IPS-NIHi11 (cell line): ENCODE measurements at places on chromosomes 1 and 21.
A peak's percentile ranks its signal among the peaks of the same experiment; 100 is the strongest.

DNA sequence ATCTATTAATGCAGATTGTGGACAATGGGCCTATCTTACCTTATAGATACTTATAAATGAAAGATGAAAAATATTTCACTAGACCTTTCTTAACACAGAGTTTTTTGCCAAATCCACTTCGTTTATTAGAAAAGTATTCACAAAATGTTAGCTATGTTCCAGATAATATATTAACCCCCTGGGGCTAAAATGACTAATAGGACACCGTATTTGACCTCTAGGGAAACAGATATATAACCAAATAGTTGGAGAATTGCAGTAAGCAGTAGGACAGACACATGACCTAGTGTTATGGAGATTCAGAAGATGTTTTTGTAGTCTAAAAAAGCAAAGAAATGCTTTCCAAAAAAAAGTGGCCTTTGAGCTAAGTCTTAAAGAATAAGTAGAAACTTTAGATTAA is 106.9 kb downstream of the SEC16B start:
- DNase-seq: no peak

DNA sequence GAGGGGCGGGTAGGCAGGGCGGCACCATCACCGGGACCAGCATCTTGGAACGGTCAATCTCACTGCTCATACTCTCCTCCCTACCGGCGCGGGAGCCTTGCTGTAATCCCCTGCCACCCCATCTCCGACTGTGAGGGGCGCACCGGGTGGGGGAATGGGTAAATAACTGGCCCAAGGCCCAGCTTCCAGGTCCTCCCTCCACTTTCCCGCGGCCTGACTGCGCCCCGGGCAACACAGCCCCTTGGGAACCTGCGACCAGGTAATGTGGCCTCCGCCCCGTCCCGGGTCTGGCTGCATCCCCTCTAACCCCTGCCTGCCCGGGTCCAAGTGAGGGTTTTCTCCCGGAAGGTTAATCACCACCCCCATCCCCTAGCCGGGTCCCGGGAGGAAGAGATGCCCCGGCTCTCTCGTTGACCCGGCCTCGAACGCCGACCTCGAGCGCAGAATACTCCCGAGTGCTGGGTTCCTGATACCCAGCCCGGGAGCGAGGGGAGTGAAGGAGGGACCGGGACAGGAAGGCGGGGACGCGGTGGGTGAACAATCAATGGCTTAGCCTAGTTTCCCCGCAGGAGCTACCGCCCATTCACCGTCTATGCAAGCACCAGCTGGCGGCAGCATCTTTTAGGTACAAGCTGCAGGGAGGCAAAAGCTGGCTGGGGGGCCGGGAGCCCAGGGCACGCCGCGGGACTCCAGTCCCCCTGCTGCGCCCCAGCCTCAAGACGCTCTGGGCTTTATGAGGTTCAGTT is 5.9 kb upstream of the LHX9 start:
- DNase-seq: peak; percentile 40

GRCh38 chr1:246540738-246541491 is 25.1 kb downstream of the TFB2M start:
- no peak for DNase-seq

GRCh38 chr1:157194731-157195520 is 56.7 kb upstream of the ETV3 start:
- DNase-seq: no peak

DNA sequence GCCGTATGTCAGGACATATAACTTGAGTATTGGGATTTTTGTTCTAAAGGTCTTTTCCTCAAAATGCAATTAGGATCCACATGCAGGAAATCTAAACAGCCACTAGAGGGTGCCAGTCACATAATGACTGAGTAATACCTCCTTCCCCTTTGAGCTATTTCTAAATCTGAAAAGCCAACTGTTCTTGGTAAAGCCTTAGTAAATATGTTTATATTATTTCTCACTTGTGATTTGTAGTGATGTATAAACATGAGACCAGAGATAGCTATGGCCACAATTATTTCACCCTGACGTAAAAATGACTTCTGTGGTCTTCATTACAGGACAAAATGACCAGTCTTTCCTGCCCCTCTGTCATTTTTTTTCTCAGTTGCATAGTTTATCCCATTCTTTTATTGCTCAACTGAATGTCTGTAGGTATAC is 41.0 kb upstream of the DR1 start:
- peak; percentile 55 for DNase-seq

DNA sequence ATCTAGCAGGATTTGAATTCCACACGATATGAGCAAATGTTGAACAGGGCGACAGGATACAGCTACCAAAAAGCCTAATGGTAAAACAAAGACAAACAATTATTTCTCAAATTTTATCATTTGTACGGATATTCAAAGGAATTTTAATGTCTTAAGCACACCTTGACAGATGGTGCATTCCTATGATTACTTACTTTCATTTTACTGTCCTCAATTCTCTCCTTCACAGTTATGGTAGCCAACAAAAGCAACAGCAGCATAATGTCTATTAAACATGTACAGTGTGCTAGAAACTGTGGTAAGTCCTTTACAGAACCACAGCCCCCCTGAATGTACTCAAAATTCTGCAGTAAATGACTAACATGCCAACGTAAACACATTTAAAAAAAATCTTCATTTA is 365.8 kb downstream of the SMYD3 start:
- DNase-seq: no peak

GRCh38 chr1:45557422-45557944 is 6.9 kb downstream of the AKR1A1 start:
- DNase-seq: no peak

- no peak for DNase-seq
Measured at GRCh38 chr1:219042769-219043168, 130.9 kb upstream of the LYPLAL1 start.

GRCh38 chr1:13570924-13571323 is 12.7 kb upstream of the PDPN start:
- DNase-seq: no peak

DNA sequence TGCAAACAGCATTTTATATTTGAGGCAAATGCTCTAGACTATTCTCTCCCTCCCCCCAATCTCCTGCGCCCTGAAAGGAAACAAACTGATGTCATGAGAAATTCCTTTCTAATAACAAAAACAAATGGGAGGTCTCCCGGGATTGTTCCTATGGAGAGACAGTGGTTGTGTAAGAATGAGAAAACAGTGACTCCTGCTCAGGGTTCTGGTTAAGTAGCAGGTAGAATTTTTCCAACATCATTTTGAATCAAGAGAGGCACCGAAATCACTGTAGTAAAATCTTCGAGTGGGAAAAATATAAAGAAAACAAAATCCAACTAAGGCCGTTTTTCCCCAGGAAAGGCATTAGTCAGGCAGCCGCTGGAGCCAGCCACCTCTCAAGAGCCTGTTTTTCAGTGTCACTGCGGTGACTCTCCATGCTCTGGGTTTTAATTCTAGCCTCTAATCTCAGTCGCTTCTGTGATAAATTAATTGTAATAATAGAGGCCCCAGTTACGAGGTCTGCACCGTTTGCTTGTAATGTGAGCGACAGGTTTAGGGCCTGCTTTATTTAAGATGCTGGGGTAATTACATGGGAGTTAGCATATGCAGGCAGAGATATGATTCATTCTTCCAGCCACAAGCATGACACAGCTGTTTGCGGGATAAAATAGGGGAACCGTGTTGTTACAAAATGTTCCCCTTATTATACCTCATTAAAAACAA is 80.3 kb downstream of the RNF220 start:
- DNase-seq: no peak

GRCh38 chr1:4794020-4794780 is 139.8 kb downstream of the AJAP1 start:
- no peak for DNase-seq

- DNase-seq: peak; percentile 47
Measured at GRCh38 chr1:119326251-119326650, 42.3 kb upstream of the HAO2 start.

DNA sequence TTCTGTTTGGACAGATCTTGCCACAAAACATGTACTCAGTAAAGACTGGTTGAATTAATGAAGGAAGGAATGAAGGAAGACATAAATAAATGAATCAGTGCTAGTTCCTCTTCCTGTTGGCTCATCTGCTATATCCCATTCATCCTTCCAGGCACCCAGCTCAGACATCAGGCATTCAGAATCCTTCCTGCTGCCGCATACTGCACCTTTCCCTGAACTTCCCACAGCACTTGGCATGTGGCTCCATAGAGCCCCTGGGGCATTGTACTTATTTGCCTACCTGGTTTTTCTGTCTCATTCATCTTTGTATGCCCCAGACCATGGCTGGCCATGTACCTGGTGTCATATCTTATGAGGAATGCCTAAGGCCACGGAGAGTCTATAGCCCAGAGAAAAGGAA is 34.4 kb upstream of the ZNF648 start:
- DNase-seq: no peak

GRCh38 chr1:84492726-84493125 is 13.5 kb upstream of the SPATA1 start:
- DNase-seq: no peak

DNA sequence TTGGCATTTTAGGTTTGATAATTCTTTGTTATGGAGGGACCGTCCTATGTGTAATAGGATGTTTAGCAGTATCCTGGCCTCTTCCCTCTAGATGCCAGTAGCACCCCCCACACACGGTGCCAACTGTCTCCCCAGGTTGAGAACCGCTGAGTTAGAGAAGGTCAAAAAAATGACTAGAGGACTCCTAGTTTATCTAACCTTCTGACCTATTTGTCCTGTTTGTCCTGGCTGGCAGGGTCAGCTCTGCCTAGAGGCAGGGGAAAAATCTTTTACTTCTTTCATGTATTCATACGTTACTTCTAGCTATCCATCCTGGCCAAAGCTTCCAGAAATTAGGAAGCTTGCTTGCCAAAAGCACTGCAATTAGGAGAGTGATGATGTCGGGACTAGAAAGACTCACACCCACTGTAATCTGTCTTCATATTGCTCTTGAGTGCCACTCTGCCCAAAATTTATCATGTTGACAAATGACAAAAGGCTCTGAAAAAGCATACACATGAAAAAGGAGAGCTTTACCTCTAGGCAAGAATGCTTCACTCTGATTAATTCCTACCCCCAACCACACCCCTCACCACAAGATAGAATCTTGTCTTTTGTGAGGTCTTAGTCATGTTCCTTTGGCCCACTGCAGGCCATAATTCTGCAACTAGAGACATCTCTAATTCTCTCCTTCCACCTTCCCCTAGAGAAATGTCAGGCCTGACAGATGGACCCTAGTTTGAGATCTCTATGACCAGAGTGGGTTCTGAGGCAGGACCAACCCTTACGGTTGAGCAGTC is 14.4 kb upstream of the AKR1A1 start:
- DNase-seq: no peak

- peak; percentile 31 for DNase-seq
Measured at GRCh38 chr1:100458661-100459357, 79.1 kb upstream of the GPR88 start.

- no peak for DNase-seq
Measured at GRCh38 chr1:10594595-10595223, 120.0 kb downstream of the PEX14 start.

GRCh38 chr1:209241487-209241886 is 342.0 kb upstream of the CAMK1G start:
- DNase-seq: no peak

- DNase-seq: no peak
Measured at GRCh38 chr1:220504329-220504728, 23.6 kb upstream of the MARK1 start.

GRCh38 chr1:219541946-219542345 is 71.0 kb downstream of the ZC3H11B start:
- no peak for DNase-seq

DNA sequence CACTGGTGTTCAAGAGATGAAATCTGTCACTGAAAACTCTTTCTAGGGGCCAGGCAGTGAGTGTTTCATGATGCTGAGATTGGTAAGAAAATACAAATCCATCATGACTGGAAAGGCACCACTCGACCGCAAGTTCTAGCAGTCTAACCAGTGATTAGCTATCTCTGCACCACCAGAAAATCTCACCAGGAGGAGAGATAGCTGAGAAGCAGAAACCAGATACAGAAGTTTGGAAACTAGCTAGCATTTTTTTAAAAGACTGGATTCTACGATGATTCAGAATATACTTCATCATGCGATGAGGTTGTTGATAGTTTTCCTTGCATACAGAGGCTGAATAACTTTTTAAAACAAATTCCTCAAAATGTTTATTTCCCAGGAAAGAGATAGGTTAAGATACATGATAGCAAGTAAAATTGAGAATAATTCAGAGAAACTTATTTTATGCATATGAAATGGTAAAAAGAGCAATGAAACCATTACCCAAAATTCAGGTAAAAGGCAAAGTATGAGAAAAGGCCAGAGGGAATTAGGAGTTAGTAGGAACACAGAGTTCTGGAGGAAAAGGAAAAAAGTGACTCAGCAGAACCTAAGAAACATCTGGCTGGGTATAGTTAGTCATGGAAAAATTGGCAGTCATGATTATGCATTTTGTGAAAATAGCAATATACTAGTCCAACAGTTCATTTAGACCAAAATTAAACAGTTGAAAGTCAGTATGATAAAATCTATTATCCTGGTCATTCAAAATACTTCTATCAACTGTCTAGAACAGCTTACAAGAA is 3.3 kb upstream of the F3 start:
- DNase-seq: no peak

DNA sequence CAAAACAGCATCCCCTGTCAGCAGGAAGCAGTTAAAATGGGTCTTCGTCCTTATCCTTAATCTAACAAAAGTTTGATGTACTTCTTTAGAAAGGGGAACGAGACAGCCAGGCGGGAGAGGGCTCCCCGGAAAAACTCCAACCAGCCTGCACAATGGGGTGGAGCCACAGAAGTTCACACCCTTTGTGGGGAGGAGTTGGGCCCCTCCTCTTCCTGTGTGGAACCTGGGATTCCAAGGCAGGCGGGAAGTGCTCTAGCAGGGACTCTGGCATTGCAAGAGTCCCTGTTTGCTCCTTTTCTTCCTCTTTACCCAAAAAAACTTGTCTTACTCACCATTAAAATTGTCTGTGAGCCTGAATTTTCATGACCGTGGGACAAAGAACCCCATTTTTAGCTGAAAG is 47.7 kb downstream of the FCRL5 start:
- no peak for DNase-seq

- no peak for DNase-seq
Measured at GRCh38 chr1:225824533-225824941, 14.6 kb downstream of the EPHX1 start.

GRCh38 chr21:41681348-41681801 is 85.5 kb downstream of the RIPK4 start:
- DNase-seq: no peak

DNA sequence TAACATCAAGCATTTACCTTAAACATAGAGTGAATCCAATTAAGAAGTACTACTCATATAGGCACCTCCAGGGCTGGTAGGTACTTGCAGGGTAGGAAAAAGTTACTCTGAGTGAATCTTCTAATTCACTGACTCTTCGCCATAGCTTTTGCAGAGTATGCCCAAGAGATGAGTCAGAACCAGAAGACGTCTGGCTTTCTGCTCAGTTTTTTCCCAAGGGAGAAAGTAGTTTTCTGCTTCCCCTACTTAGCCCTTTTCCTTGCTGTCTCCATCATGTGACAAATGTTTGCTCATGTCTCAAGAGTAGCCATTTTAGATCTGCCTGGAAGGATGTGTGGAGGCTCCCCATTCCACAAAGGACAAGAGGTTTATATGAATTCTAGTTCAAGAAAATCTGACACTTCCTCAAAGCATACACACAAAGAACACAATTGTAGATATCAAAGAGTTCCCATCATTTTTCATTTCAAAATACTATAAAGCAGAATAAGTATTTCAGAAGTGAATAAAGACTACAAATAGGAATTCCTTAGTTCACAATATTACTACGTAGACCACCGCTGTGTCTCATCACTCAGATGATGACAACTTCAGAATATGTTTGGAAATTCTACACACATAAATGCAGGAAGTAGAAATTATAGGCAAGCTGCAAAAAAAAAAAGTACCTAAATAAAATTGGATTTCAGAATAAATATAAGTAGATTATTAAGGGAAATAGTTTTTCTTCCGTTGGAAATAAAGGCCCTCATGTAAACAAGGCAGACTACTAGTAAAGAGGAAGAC is 98.5 kb downstream of the ASH1L start:
- DNase-seq: no peak
